ENCODE measurements at places on chromosomes 1 and 21.
A peak's percentile ranks its signal among the peaks of the same experiment; 100 is the strongest.

DNA sequence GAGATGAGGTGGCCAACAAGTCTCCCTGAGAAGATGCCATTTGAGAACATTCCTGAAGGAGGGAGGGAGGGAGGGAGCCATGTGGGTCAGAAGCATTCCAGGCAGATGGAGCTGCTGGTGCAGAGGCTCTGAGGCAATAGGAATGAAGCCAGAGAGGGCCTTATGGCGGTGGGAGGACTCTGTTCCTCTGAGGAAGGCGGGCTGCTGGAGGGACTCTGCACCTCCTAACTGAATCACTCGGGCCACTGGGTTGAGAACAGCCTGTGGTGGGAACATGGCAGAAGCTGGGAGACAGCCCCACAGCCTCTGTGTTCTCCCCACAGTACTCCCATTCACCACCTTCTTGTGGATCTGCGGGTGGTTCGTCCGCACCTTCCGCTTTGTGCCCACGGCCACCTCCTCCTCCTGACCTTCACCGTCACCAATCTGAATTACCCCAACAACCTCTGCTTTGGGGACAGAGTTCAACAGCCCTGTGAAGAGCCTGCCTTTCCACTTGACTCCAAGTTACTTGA lies 2.4 kb upstream of the TMEM125 start:
- DNase-seq: peak; percentile 74

- no peak for DNase-seq
Observed at GRCh38 chr1:98653123-98653522, 8.4 kb upstream of the SNX7 start.

- no peak for DNase-seq
Observed at GRCh38 chr1:42973286-42973685, 14.6 kb upstream of the SLC2A1 start.

DNA sequence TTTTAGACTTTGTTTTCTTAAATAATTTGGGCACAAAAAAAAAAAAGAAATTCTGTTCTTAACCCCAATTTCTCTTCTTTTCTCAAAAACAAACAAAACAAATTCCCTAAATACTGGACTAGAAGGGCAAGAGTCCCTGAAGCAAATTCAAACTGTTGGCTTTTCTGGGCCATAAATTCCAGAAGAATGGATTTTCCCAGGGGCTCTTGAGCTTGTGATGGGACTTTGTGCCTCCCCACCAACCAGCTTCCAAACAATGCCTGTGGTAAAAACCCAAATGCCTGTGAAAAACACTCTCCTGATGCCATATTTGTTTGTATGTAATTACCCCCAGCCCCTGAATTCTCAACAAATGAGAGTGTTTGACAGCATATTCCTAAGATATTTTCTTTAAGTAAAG lies 55.4 kb downstream of the SGIP1 start:
- DNase-seq: no peak

DNA sequence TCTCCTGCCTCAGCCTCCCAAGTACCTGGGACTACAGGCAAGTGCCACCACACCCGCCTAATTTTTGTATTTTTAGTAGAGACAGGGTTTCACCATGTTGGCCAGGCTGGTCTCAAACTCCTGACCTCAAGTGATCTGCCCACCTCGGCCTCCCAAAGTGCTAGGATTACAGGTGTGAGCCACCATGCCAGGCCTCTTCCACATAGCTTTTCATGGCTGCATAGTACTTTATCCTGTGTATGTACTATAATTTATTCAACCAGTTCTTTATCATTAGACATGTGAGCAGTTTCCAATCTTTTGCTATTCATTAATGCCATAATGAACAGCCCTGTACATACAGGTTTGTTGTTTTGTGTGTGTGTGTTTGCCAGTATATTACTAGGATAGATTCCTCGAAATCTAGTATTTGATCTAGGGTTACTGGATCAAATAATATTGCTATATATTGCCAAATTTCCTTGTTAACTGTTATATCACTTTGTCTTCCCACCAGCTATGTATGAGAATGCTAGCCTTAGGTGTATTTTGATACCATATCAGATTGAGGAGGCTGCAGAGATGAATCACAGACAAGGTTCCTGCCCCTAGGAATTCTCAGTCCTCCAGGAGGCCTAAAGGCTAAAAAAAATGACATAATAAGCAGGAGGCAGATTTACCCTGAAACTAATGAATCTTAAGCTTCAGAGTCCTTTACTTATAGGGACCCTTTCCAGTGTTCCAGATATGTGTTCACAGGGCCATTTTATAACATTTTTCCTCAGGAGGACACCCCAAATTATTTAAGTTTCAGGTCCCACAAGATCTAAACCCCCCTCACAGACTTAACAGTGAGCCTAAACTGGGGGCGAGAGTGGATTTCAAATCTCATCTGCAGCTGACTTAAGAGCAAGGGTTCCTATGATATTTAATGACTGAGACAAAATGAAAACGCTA lies 2.1 kb upstream of the PDIK1L start:
- no peak for DNase-seq

- DNase-seq: peak; percentile 89
Observed at GRCh38 chr1:44049839-44050238, 18.6 kb upstream of the SLC6A9 start.

GRCh38 chr1:230850547-230850946 lies 17.8 kb downstream of the C1orf198 start:
- no peak for DNase-seq

All from fibroblast of skin of scalp (primary cell).